ENCODE measurements at places on chromosomes 5 and 9.

GRCh38 chr9:84140535-84141101 lies 160.0 kb downstream of the RMI1 start:
- DNase-seq, result peak; percentile 20

DNA sequence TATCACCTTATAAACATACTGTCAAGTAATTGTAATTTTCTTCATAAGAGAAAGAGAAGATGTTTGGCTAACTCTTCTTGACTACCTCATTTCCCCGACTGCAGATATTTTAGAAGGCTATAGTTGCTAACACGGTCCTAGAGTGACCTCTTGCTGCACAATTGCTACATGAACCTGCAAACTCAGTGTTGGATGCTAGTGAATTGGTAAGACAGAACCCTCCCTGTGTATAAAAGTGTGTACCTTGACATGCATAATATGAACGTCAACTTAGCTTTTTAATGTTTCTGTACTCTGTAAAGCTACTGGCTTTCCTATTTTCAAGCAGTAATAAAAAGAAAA lies 46.7 kb upstream of the CER1 start:
- no peak for DNase-seq

GRCh38 chr5:24849210-24849609 lies 204.4 kb upstream of the CDH10 start:
- no peak for DNase-seq

- DNase-seq, result no peak
These were observed 14.1 kb upstream of the MAP1B start for GRCh38 chr5:72093217-72093616.

DNA sequence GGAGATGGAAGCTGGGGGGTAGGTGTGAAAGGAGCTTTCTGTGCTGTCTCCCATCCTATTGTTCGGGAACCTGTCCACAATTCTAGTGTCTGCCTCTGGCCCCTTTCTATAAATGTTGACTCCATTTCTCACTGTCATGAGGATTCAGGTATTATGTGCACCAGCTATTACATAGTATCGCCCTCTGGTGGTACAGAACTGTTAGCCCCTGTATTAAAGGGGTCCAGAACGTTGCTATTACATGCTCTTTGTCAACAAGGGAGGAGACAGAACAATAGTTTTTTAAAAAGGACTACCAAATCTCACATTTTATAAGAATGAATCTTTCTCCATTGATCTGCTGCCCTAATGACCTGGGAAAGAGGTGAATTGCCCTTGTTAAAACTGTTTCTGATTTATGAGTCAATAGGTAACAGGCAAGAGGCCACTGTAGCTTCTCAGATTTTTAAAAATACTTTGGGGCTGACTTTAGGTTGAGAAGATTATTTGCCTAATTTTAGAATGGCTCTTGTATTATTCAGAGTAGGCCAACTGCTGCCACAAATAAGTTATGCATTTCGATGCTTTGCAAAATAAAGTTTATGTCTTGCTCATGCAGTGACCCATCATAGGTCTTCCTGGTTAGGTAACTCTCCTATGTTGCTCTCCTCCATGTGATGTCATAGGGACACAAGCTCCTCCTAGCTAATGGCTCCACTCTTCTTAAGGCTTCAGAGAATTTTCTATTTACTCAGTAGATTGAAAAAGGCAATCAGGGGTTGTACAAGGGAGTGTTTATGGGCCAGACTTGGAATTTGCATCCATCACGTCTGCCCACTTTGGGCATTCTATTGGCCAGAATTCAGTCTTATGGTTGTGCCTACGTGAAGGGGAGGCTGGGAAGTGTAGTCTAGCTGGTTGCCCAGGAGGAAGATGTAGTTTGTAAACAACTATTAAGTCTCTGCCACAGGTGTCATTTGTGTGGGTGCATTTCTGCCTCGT lies 20.8 kb downstream of the DCANP1 start:
- peak; percentile 30 for DNase-seq

- DNase-seq, result no peak
These were observed 123.1 kb downstream of the CRB2 start for GRCh38 chr9:123478967-123479602.

DNA sequence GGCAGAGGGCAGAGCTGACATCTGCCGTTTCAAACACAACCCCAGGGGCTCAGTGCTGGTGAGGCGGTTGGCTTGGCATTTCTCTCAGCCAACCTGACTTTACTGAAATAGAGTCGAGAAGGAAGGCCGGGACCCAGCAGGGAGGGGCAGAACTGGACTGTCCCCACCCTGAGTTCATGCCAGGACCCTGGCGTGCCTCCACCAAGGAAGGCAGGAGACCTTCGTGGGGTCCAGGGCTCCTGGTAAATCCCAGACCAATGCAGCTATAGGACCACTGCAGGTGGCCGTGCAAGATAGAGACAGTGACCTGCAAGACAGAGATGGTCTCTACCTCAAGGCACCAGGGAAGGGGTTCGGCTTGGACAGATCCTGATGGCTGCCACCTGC lies 132.9 kb downstream of the ROR2 start:
- DNase-seq, result no peak

- peak; percentile 37 for DNase-seq
These were observed 1.3 kb downstream of the ADAMTS6 start for GRCh38 chr5:65480306-65480865.

DNA sequence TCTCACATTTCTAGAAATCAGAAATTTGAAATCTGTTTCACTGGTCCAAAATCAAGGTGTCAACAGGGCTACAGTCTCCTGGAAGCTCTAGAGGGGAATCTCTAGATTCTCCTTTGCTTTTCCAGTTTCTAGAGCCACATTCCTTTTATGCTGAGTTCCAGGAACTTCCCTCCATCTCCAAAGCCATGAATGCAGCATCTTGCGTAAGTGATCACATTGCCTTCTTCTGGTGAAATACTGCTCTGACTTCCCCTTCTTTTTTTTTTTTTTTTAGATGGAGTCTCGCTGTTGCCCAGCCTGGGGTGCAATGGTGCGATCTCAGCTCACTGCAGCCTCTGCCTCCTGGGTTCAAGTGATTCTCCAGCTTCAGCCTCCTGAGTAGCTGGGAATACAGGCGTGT lies 23.8 kb downstream of the GDA start:
- DNase-seq, result no peak

GRCh38 chr5:126098330-126099017 lies 324.7 kb upstream of the GRAMD2B start:
- DNase-seq, result no peak

DNA sequence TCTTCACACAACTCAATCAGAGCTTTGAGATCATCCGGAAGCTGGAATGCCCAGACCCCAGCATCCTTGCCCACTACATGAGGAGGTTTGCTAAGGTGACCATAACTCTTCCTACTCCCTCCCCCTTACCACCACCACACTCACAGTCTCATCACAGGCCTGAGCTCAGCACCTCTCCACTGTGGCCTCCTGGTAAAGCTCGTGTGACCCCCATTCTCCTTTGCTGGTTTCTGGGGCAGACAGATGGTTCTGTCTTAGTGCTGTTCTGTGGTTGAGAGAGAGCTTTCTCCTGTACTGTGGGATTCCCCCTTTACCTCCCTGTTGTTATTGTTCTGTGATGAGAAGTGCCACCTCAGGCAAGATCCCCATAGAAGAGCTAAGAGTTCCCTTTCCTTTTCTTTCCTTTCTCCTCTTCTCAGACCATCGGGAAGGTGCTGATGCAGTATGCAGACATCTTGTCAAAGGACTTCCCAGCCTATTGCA lies 92.7 kb upstream of the RUSC2 start:
- no peak for DNase-seq

DNA sequence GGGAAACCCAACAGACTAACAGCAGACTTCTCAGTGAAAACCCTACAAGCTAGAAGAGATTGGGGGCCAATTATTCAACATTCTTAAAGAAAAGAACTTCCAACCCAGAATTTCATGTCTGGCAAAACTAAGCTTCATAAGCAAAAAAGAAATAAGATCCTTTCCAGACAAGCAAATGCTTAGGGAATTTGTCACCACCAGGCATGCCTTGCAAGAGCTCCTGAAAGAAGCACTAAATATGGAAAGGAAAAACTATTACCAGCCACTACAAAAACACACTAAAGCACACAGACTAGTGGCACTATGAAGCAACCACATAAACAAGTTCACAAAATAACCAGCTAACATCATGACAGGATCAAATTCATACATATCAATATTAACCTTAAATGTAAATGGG lies 131.1 kb downstream of the OR2K2 start:
- no peak for DNase-seq

DNA sequence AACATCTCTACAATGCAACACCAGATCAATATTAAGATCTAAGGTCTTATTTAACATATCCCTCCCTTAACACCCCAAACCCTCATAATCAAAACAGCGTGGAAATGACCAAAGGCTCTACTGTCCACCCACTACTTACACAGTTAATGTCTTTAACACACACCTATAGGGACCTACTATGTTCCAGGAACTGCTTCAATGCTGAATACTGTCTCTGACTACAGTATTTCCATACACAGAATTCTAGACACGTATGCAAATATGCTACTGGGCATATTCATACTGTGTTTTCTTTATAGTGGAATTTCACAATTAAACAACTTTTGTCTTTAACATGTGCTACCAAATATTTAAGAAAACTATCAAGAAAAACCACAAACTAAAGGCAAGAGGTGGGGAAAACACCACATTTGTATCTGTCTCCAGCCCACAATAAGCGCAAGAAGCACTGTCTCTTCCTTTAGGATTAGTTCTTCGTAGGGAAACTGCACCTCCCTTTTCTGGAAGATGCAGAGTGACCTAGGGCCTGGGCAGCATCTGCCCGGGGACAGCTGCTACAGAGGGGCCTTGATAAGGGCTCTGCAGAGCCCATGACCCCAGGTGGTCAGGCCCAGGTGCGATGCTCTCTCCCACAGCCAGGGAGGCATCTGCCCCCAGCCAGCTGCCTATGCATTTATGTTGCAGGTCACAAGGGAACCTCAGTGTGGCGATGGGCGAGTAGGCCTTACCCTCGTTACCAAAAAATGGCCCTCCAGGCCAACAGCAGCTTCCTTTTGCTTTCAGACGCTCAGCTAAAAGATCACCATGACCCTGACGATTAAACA lies 55.2 kb downstream of the PSMB7 start:
- no peak for DNase-seq

DNA sequence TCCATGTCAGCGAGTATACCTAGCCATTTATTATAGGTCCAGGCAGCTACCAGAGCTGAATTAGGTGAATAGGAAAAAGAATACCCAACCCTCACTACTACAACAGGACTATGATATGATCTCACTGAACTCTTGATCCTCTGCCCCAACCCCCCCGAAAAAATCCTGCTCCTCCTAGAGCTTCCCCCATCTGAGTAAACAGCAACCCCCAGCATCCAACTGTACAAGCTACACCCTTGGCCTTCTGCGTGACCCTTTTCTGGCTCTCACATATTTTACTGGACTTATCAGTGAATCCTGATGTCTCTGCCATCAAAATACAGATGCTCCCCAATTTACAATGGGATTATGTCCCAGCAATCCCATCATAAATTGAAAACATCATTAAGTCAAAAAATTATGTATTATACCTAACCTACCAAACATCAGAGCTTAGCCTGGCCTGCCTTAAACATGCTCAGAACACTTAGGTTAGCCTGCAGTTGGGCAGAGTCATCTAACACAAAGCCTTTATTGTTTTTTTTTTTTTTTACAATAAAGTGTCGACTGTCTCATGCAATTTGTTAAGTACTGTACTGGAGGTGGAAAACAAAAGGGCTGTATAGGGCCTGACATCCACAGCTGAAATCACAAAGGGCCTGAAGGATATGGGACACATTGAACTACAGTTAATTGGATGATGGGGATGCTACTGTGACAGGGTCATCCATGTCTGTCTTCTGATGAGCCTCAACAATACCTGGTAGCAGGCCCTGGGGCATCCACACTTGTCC lies 128.9 kb upstream of the ERCC6L2 start:
- no peak for DNase-seq

DNA sequence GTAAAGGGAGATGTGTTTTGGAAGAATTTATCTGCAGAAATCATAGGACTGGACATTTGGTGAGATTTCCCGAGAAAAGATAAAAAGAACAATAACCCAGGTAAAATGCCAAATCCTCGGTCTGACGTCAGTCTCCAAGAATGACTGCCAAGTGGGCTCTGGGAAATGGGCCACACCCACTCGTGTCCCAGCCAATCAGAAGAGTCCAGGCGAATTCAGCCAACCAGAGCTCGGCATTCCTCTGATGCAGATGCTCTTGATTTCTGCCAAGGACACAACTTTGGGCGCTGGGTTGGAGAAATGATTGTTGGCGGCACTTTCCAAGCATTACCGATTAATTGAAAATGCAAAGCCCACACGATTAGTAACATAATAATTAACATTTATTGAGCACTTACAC lies 73.3 kb downstream of the FGF18 start:
- DNase-seq, result no peak

- peak; percentile 32 for DNase-seq
These were observed 4.6 kb downstream of the PTCH1 start for GRCh38 chr9:95511952-95512708.

GRCh38 chr9:8289681-8290080 lies 490.1 kb upstream of the DMAC1 start:
- no peak for DNase-seq

DNA sequence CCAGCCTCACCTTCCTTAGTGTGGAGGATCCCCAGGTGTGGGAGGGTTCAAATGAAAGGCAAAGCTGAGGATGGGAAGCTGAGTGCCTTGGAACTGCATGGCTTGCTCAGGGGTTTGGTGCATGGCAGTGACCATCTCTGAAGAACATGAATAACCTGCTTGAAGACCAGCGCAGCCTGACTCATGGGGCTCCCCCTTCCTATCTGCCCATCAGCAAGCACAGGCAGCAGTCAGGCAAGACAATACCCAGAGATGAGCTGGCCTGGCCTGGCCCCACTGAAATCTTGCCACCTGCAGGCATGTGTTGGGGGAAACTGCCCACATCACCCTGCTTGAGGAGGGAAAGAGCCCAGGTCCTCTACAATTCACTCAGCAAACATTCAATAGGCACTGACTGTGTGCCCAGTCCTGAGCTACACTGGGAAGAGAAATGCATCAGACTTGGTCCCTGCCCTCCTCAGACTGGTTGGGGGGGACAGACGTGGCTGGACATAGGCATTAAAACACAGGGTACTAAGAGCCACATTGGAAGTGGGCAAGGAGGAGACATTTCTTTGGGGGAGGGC lies 105.0 kb upstream of the ALDH1B1 start:
- DNase-seq, result no peak

- DNase-seq, result no peak
These were observed 129.2 kb upstream of the ADRA1B start for GRCh38 chr5:159786901-159787691.

- no peak for DNase-seq
These were observed 36.7 kb downstream of the ANKRD31 start for GRCh38 chr5:75199946-75200345.

DNA sequence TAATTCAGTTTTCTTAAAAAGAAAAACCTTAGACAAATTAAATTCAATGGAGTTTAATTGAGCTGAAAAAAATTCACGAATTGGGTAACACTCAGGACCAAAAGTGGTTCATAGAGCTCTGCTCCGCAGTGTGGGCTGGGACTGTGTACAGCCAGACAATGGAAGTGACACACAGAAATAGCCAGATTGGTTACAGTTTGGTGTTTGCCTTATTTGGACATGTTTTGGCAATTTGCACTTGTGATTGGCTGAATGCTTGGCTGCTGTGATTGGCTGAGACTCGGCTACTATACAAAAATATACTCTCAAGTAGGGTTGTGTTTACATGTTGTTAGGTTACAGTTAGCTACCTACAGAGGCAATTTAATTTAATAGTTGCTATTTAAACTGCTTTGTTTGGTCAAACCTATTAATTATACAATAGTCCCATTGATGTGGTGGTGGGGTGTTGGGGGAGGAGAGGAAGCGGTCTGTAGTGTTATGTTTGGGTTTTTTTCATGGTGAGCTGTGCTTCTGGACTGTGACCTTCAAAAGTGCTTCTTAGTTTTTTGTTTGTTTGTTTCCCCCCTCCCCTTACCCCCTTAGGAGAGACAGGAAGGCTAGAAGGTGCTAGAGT lies 95.2 kb downstream of the CNTLN start:
- no peak for DNase-seq

- DNase-seq, result no peak
These were observed 59.6 kb upstream of the SLC27A6 start for GRCh38 chr5:128905568-128906110.
